ENCODE measurements at places on chromosomes 3 and 15.

- DNase-seq, result no peak
Measured at GRCh38 chr3:135650309-135650708, 315.2 kb upstream of the PPP2R3A start.

GRCh38 chr3:66224220-66224619 is 3.4 kb downstream of the SLC25A26 start:
- no peak for DNase-seq

DNA sequence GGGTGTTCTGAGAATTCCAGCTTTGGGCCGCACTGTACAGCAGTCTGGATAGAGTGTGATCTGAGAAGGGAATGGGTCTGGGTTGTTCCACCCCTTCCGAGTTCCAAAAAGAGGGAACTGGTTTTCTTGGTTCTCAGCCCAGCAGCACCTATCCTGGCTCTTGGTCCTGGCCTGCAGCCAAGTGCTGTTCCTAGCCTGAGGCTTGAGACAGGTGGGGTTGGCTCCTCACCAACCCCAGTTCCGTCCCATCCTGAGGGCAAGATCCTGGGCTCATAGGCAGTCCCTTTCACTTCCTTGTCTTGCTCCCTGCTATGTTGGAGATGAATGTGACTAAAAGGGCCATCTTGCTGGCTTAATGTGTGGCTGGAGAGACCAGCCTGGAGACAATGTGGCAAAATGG is 15.2 kb downstream of the IVD start:
- DNase-seq, result no peak

- no peak for DNase-seq
Measured at GRCh38 chr3:14837186-14837877, 18.6 kb downstream of the FGD5 start.

DNA sequence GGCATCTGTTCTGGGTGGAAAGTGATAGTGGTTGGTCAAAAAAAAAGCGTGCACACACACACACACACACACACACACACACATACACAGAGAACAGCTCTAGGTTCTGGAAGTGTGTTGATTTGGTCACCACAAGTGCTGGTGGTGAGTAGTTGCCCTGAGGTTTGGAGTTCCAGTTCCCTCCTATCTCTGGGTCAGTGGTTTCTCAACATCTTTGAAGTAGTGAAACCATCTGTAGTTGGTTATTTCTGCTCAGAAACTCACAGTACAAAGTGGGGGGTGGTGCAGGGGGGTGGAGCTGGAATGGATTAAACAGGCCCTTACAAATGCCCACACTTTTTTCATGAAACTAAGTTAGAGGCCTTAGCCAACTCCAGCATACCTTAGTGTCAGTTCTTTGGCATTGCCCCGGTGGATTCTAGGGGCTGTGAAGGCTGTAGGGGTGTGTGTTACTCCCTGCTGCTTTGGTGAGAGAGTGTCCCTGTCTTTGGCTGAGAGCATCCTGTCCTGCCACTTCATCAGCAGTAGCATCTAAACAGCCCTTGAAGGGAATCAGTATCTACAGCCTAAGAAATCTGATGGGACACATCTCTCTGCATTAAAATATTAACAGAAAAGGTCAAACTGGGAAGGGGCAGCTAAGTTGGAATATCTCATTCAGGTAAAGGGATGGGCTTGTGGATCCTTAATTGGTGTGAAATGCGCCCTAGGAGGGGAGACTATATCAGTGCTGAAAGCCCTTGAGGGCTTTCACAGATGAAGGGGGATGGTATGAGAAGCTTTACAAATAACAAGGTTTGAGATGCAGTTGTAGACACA is 20.6 kb downstream of the SMAD3 start:
- DNase-seq, result peak; percentile 57

DNA sequence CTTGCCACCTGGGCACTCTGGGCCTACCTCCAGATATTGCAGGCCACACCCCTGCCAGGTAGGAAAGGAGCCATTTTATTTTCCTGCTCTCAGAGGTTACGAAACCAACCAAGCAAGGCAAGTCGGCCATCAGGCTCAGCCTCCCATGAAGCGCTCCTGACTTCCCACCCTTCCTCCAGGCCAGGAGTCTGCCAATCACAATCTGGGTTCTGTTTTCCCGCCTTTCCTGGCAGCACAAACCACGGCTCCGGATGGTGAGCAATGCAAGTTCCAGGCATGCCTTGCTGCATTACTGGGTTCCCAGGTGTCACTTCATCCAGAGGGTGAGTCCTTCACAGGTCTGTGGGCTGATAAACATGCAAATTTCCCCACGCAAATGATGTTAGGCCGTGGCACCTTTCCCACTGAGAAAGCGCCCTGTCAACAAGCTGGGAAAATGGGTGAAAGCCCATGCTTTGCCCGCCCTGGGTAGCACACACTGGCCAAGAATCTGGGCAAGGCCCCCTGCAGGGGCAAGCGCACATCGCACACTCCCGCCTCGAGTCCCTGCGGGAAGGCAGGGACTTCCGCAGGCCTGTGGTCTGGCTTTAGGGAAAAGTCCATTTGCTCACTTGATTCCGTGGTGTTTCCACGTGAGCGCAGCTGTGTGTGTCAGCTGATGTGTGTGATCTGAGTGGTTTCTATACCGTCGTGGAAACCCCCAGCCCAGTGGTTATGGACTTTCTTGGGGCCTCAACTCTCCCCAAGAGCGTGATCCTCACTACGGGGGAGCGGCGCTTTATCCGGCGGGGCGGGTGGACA is 61.6 kb upstream of the RYK start:
- no peak for DNase-seq

GRCh38 chr3:38829404-38829803 is 13.4 kb upstream of the SCN10A start:
- no peak for DNase-seq

GRCh38 chr15:59060348-59060747 is 44.6 kb upstream of the CCNB2 start:
- DNase-seq, result no peak

GRCh38 chr3:195885036-195885891 is 23.1 kb downstream of the TNK2 start:
- no peak for DNase-seq

GRCh38 chr15:68427963-68428362 is 4.0 kb downstream of the ITGA11 start:
- DNase-seq, result no peak

DNA sequence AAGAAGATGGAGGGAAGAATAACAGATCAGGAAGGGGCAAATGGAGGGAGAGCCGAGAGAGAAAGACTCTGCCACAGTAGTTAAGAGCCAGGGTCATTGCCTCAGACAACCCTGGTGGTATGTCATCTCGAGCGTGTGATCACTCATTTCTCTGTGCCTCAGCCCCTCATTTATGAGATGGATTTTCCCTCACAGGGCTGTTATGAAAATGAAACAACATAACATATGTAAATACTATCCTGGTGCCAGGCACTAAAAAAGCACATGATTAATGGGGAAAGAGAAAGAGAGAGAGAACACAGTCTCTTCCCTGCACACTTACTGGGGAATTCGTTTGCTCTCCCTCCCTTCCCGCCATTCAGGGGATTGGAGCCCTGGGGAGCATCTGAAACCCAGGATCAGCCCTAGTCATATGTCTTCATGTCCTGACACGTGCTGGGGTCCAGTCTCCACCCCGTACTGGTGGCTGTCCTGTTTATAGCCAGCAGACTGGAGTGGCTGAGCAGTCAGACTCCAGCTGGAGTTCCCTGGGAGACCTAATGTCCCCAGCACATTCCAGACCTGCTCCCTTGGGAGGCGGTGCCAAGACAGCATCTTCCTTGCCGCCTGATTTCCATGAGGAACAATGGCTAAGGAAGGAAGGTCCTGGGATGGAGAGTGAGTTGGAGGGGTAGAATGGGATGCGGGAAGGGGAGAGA is 14.7 kb upstream of the AMOTL2 start:
- no peak for DNase-seq

GRCh38 chr3:115325539-115325938 is 178.5 kb upstream of the ZBTB20 start:
- DNase-seq, result no peak

Data from activated CD4-positive, alpha-beta memory T cell treated with anti-CD3 and anti-CD28 coated beads, Interleukin-2, amount 10 ng/mL, durations not matched to agents 7 days and 5 days (primary cell).